ENCODE measurements at places on chromosomes 16 and 17.

DNA sequence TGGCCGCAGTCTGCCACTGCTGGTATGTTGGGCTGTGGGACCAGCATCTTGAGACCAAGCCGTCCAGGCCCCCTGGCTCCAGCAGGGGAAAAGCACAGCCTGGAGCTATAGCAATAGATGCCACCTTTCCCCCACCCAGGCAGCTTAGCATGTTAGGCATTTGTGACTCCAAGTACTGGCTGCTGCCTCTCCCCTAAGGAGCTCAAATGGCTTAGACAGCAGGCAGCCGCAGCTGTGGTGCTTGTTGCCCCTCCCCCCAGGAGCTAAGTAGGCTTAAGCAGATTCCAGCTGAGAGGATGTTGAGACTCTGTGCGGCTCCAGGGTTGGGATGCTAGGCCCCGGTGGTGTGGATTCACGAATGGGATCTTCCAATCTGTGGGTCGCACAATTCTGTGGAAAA is 88.8 kb upstream of the ANKFN1 start:
- DNase-seq: no peak
- no peaks in the 10 kb centered on the region for H3K4me1 ChIP-seq
- no peak overlapping the region for H3K27ac ChIP-seq
- no peaks in the 10 kb centered on the region for H3K27me3 ChIP-seq
- H3K4me3 ChIP-seq: no peak overlapping the region

GRCh38 chr17:34437188-34437587 is 74.2 kb upstream of the CCL1 start:
- DNase-seq: no peak
- no peaks in the 10 kb centered on the region for H3K4me1 ChIP-seq
- H3K27me3 ChIP-seq: peaks cover 23% of the 10 kb centered on the region
- no peak overlapping the region for H3K27ac ChIP-seq
- no peaks in the 10 kb centered on the region for H3K36me3 ChIP-seq
- no peak overlapping the region for H3K4me3 ChIP-seq

- DNase-seq: no peak
- H3K36me3 ChIP-seq: peaks cover 2% of the 10 kb centered on the region
- H3K27me3 ChIP-seq: no peaks in the 10 kb centered on the region
- no peak overlapping the region for H3K4me3 ChIP-seq
- no peaks in the 10 kb centered on the region for H3K4me1 ChIP-seq
Observed at GRCh38 chr16:69555437-69555836, 10.3 kb upstream of the NFAT5 start.

- H3K36me3 ChIP-seq: peaks cover 15% of the 10 kb centered on the region
- H3K4me1 ChIP-seq: peaks cover 39% of the 10 kb centered on the region
- H3K27ac ChIP-seq: no peak overlapping the region
- H3K4me3 ChIP-seq: no peak overlapping the region
- no peaks in the 10 kb centered on the region for H3K27me3 ChIP-seq
Observed at GRCh38 chr17:7027335-7027734, 4.5 kb downstream of the BCL6B start.

DNA sequence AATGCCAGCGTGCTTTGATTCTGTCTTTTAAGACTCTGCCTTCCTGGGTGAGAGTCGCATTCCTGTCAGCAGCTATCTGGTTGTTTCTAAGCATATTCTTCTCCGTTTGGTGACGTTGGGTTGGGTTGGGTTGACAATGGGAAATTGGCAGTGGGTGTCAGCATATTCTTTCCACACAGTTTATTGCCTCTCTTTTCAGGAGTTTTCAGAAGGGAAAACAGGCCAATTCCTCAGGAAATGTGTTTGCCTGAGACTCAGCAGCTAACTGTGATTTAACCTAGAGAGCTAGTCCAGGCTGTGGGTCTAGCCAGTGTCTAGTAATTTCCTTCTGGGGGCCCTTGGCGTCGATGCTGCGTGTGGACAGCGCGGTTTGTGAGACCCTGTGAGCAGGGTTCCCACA is 21.2 kb downstream of the EPN2 start:
- DNase-seq: no peak
- H3K27me3 ChIP-seq: peaks cover 19% of the 10 kb centered on the region
- no peaks in the 10 kb centered on the region for H3K36me3 ChIP-seq
- peaks cover 7% of the 10 kb centered on the region for H3K4me1 ChIP-seq

- H3K27ac ChIP-seq: no peak overlapping the region
- peaks cover 6% of the 10 kb centered on the region for H3K36me3 ChIP-seq
- peak; percentile 86 for DNase-seq
- H3K27me3 ChIP-seq: no peaks in the 10 kb centered on the region
Observed at GRCh38 chr16:66977341-66978113, 10.9 kb upstream of the CES4A start.

GRCh38 chr17:21679256-21680146 is 12.8 kb upstream of the KCNJ18 start:
- no peak for DNase-seq
- H3K4me3 ChIP-seq: no peak overlapping the region
- H3K4me1 ChIP-seq: no peaks in the 10 kb centered on the region
- H3K36me3 ChIP-seq: no peaks in the 10 kb centered on the region
- no peak overlapping the region for H3K27ac ChIP-seq
- no peaks in the 10 kb centered on the region for H3K27me3 ChIP-seq

DNA sequence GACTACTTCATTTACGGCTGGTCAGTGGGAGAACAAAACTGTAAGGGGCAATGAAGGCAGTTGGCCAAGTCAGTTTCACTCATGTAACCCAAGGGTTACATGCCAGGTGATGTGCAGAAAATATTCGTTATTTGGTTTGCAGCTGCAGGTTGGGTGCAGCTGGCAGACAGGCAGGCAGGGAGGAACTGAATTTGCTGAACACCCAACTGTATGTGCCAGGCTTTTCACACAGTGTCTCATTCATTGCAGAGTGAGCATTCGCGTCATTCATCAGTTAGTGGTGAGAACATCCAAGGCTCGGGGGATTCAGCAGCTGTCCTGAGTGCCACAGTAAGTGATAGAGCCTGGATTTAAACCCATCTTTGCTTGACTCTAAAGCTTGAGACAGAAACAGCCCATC is 59.7 kb downstream of the ABCC6 start:
- no peak for DNase-seq
- no peak overlapping the region for H3K4me3 ChIP-seq
- H3K36me3 ChIP-seq: peaks cover 6% of the 10 kb centered on the region
- peaks cover 2% of the 10 kb centered on the region for H3K4me1 ChIP-seq
- H3K27ac ChIP-seq: no peak overlapping the region

GRCh38 chr16:84585886-84586285 is 32.0 kb downstream of the COTL1 start:
- peaks cover 31% of the 10 kb centered on the region for H3K36me3 ChIP-seq
- H3K27me3 ChIP-seq: no peaks in the 10 kb centered on the region
- H3K4me3 ChIP-seq: no peak overlapping the region
- H3K4me1 ChIP-seq: peaks cover 20% of the 10 kb centered on the region

DNA sequence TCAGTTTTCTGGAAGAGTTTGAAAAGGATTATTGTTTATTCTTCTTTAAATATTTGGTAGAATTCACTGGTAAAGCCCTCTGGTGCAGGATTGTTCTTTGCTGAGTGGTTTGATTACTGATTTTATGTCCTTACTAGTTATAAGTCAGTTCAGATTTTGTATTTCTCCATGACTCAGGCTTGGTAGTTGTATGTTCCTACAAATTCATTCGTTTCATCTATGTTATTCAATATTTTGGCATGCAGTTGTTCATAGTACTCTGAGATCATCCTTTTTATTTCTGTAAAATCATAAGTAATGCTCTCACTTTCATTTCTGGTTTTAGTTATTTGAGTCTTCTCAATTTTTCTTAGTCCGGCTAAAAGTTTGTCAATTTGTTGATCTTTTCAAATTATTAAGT is 58.1 kb upstream of the CRYM start:
- DNase-seq: no peak
- peaks cover 61% of the 10 kb centered on the region for H3K27me3 ChIP-seq
- H3K27ac ChIP-seq: no peak overlapping the region
- H3K4me3 ChIP-seq: no peak overlapping the region
- no peaks in the 10 kb centered on the region for H3K4me1 ChIP-seq

DNA sequence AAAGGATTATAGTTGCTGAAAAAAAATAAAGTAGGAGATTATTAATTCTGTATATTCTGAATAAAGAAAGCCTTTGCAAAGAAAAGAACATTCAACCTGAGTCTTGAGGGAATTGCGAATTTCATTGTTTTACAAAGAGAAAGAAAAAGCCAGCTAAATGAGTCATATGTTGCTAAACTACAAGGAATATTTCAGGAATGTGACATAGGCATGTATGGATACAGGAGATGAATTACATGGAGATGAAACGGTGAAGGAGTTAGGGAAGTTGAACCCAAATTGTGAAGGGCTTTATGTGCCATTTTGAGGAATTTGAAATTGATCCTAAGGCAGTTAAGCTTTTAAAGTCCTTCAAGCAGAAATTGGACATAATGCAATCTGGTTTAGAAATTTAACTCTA is 177.3 kb upstream of the RBL2 start:
- no peaks in the 10 kb centered on the region for H3K27me3 ChIP-seq
- H3K4me1 ChIP-seq: no peaks in the 10 kb centered on the region
- H3K36me3 ChIP-seq: peaks cover 36% of the 10 kb centered on the region
- no peak overlapping the region for H3K4me3 ChIP-seq
- no peak for DNase-seq
- H3K27ac ChIP-seq: no peak overlapping the region

DNA sequence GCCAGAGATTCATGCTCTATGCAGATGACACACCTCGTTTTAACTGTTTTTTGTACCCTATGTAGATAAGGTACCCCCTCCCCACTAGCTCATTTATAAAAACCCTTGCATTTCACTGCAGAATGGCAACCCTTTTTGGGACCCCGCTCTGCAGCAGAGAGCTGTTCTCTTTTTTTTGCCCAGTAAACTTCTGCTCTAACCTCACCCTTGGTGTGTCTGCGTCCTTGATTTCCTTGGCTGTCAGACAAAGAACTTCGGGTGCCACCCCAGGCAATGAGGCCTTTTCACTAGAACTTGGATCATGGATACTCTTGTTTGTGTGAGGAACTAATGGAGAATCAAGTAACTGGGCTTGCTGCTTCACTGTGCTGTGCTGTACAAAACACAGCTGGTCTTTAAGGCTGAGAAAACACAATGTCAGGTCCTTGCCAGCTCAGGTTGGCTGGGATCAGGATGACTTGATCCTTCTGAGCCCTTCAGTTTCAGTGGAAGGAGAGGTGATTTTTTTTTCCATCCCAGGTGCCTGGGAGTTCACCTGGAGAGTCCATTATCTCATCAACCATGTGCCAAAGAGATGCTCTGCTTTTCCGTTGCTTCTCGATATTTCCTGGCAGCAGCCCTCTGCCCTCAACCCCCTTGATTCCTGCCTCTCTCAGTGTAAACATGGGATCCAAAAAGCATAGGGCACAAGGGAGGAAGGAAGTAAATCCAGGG is 133.2 kb upstream of the FAM20A start:
- H3K4me1 ChIP-seq: no peaks in the 10 kb centered on the region
- no peak for DNase-seq
- H3K4me3 ChIP-seq: no peak overlapping the region

DNA sequence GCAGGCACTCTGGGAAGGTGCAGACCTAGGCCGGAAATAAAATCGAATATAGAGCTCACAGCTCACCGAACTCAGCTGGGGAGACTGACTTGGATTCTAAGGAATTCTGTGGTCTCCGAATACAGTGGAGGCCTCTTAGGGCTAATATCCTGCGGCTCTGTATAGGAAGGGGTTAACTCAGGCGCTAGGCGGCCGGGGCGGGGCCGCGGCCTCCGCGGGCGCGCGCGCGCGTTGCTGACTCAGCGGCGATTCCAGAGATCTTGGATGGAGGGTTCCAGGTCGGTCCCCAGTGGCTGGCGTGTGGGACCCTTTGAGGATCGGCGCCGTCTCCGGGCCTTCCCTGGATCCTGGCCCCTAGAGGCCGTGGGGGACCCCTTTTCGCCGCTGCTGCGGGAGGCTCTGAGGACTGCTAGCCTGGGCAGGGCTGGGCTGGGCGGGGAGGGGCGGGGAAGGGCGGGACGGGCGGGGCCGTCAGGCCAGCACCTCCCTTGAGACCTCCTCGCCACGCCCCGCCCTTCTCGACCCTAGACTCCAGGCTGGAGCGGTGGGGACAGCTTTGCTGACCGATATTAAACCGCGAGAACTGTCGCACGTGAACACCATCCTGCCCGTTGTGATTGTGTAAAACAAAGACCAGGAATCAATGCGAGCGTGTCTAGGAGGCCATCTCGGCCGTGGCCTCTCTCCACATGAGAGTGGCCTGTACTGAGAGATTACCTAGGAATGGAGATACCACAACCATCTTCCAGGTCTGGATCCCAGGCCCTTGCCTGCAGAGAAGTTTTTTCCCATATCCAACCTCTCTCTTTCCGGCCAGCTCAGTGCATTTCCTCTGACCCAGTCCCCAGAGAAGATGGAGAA is 1.4 kb upstream of the PLEKHH3 start:
- H3K36me3 ChIP-seq: peaks cover 12% of the 10 kb centered on the region
- H3K27ac ChIP-seq: peak overlapping the region; percentile 44
- peaks cover 40% of the 10 kb centered on the region for H3K27me3 ChIP-seq
- DNase-seq: peak; percentile 53

DNA sequence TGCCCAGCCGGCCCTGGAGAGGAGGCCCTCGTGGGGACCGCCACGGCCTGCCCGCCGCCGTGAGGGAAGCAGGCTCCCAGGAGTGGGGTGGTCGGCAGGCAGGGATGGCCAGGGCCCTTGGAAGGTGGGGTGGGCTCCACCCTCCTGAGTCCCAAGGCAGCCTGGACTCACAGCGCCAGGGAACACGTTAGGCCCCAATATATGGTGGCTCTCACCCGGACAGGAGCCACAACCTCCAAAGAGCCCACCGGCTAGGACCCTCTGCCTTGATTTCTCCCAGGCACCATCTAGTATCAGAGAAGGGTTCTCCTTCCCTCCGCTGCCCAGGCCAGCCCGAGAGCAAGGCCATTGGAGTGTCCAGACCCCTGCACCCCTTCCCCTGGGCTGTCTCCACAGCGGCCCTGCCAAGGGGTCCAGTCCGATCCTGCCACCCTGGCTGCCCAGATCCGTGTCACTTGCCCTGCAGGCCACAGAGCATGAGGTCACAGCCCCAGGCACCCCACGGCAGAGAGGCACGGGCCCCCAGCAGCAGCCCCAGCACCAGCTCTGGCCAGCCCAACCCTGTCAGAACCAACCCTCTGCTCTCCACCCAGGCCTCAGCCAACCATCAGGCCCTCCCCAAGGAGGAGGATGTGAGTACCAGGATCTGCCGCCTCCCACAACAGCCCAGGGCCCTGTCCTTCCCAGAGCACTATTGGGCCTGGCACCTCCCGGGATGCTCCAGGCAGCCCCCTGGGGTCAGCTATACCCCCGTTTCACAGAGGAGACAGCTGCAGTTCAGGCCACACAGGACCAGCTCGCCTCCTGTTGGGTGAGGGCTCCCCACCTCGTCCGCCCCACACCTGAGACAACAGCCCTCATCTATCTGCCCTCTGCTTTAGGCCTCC is 1.1 kb upstream of the AXIN1 start:
- H3K27me3 ChIP-seq: no peaks in the 10 kb centered on the region
- H3K4me1 ChIP-seq: peaks cover 37% of the 10 kb centered on the region
- H3K4me3 ChIP-seq: peak overlapping the region; percentile 74
- peak overlapping the region; percentile 73 for H3K27ac ChIP-seq
- peak; percentile 26 for DNase-seq

- H3K4me3 ChIP-seq: peak within 1 kb of the TSS; percentile 88
- DNase-seq: peak; percentile 94
- no peaks in the 10 kb centered on the region for H3K27me3 ChIP-seq
- H3K27ac ChIP-seq: peak within 1 kb of the TSS; percentile 95
- peaks cover 61% of the 10 kb centered on the region for H3K36me3 ChIP-seq
- H3K4me1 ChIP-seq: peaks cover 54% of the 10 kb centered on the region
Observed at GRCh38 chr16:29745853-29746345, at the start of gene C16orf54. C16orf54 (minus strand) TSS chr16:29745990; CDS start chr16:29744951, 1,039 bp downstream.

Data from effector memory CD8-positive, alpha-beta T cell (primary cell).